NCI-H460 (cell line): ENCODE measurements at places on chromosomes 13 and 19.

DNA sequence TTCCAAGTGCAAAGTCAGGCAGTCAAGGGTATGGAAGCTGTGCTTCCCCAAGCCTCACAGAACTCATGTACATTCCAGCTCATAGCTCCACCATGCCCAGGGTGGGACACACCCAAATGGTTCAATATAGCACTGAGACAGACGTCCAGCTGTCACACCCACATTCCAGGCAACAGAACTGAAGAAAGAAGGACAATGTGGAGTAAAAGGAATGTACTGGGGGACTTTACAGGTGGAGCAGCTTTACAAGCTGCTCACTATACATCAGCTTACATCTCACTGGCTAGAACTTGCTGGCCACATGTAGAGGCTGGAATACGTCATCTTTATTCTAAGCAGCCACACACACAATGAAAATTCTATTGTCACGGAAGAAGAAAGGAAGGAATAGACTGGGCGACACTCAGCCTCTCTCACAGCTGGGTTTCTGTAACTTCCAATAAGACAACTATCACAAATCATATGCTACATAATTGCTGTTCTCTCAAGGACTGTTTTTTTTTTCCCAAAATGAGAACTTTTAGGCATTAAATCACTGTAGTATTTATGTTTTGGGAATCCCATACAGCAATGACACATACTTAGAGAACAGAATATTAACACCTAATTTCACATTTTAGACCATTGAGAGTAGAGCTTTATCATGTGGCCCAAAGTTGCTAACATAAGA, 86.1 kb downstream of the KLF12 start:
- no peak for DNase-seq

GRCh38 chr19:54133312-54133956, 4.1 kb upstream of the CNOT3 start:
- no peak for DNase-seq

- peak; percentile 36 for DNase-seq
Observed at GRCh38 chr19:12994701-12995595, at the start of gene NFIX. Gene NFIX (plus strand): TSS chr19:12995475. CDS start chr19:12995838, 363 bp downstream.

DNA sequence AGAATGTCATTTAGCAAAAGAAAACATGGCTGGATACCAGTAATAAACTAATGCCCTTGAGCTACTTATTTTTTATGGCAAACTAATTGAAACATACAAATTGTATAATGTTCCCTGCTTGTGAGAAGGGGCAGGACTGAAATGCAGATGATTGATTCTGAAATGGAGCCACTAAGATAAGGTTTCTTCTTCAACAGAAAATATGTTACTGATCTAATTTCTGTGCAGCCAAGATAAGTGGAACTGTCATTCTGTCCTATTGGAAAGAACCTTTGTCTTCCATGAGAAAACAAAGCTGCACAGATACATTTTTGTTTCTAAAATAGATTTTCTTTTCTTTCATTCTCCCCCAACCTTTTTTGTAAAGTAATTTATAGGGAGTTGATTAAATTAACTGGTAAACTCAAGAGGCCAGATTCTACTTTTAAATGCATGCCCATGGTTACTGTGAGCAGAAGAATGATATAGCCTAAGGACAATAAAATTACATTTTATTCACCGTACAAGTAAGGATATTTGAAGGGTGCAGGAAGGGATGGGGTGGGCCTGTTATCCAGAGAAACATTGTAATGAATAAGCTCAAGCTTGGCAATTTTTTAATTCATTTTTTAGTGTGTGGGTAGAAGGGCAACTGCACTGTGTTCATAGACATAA, 39.9 kb downstream of the STARD13 start:
- DNase-seq = no peak

- no peak for DNase-seq
Observed at GRCh38 chr13:108855737-108856387, 226.5 kb downstream of the MYO16 start.

GRCh38 chr13:98571955-98572662, 4.8 kb downstream of the STK24 start:
- no peak for DNase-seq

GRCh38 chr19:50414864-50415660, 3.7 kb upstream of the SPIB start:
- peak; percentile 38 for DNase-seq

GRCh38 chr19:49366110-49366509, 2.4 kb downstream of the DKKL1 start:
- no peak for DNase-seq

GRCh38 chr19:55099557-55100506, 17.6 kb downstream of the PPP1R12C start:
- no peak for DNase-seq
